NCI-H82 (cell line): ENCODE measurements at places on chromosomes 5 and 9.

DNA sequence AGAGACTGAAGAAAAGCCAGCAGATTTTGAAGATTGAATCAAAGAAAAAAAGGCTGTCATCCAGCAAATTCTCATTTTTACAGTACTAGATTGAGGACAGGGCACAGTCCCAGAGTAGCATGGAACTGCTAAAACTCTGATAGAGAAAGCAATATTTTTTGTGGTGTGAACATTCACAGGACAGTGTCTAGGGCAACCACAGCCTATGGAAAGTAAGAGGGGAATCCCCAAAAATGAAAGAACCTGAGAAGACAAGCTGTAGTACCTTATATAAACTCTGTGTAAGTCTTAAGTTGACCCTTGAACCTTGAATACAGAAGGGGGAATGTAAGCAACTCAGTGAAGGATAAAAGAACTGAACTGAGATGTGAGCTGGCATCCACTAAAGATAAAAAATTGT lies 540.3 kb downstream of the HINT1 start:
- no peak for DNase-seq

- peak; percentile 44 for DNase-seq
Observed at GRCh38 chr9:128365525-128365924, 5.6 kb upstream of the URM1 start.

DNA sequence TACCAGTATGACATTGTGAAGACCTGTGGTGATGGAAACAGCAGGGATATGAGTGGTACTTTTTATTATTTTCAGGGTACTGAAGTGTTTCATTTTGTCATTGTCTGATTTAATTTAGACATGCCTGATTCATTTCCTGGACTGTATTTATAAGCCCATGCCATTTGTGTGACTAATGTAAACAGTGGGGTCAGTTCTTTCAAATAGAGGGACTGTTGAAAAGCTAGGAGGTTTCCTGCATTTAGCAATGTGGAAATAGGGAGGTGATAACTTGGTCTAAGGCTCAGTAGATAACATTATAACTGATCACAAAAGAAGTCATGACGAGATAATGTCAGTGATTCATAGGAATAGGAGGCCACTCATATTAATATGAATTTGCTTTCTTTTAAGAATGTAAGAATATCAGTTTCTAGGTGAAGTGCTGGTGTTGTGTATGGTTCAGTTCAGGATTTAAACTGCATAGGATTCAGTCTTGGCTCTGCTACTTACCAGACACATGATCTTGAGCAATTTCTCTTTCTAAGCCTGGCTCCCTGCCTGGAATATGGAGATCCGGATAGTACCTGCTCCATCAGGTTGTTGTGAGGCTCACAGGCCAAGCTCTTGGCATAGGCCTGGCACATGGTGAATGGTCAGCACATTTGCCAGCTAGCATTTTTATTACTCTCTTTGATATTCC lies 7.5 kb downstream of the RASGRF2 start:
- DNase-seq, result no peak

DNA sequence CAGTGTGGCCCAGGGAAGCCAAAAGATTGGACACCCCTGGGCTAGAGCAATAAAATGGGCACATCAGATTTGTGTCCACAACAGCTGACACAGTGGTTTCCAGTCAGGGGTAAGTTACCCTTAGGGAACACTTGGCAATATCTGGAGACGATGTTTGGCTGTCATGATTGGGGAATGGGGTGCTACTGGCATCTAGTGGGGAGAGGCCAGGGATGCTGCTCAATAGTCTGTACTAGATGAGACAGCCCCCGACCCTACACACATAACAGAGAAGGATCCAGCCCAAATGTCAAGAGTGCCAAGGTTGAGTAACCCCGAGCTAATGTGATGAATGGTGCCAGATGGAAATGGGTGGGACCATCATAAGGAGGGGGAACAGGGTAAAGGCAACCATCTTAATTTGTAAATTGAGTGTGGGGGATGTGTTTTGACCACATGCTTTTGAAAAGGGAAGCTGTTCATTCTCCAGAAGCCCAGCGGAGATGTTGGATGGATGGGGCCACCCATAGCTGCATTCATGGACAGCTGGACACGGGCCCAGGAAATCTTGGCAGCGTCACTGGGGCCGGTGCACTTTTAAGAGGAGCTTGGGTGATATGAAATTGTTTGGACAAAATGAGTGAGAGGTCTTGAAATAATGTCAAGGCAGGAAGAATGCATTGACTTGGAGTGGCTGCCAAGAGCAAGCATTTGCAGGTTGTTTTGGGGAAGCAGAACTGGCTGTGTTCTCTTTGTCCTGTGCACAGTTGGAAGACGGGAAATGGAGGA lies 33.4 kb downstream of the SYK start:
- no peak for DNase-seq

DNA sequence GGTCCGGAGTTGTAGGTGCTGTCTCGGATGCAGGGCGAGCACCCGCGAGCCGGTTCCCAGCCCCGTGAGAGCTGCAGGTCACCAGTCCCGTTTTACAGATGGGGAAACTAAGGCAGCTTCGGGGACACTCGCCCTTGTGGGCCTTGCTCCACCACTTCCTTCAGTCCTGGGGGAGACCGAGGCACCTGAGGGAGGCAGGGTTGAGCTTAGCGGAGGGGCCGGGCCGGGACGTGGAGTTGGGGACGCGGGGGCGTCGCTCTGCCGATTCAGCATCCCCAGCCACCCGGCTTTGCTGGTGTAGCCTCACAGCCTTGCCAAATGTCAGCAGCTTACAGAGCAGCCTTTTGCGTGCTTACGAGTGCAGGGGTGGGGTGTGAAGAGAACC lies 530 bp downstream of the BBLN start:
- peak; percentile 62 for DNase-seq

GRCh38 chr9:112366591-112366990 lies 13.3 kb upstream of the HSDL2 start:
- DNase-seq, result peak; percentile 18

DNA sequence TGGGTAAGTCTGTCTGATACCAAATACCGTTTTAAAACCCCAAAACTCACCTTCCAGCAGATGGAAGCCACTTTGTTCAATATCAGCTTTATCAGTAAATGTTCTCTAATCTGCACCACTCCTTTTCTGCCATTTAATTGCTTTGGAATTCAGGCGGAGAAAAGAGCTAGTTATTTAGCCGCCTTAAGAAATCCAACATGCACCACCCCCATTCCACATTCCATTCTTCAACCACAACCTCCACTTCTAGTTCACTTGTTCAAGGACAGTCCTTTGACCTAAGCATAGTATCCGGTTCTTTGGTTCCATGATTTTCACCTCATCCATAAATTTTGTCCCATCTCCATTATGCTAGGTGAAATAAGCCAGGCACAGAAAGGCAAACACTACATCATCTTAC lies 240.1 kb downstream of the DNAH5 start:
- DNase-seq, result no peak

GRCh38 chr5:131640043-131640856 lies 5.2 kb upstream of the RAPGEF6 start:
- DNase-seq, result peak; percentile 56

- no peak for DNase-seq
Observed at GRCh38 chr9:128469070-128469469, 13.3 kb downstream of the ODF2 start.

DNA sequence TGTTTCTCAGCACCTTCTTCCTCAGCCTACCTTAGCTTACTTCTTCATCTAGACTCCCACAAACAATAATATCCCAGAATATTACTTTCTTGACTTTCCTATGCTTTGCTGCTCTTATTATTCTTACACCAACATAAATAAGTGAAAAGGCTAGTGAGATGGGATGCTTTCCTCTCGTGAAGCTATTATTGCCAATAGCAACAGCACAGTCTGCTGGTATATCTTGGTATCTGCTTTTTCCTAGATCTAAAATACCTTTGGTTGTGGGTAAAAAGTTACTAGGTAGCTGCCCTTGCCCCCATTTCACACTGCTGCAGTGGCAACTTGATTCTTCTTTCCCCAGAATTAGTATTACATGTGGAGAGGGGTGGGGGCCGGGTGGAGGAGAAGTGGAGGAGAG lies 26.1 kb upstream of the GLIPR2 start:
- no peak for DNase-seq

- DNase-seq, result peak; percentile 83
Observed at GRCh38 chr5:113232667-113233066, 202.1 kb downstream of the TSSK1B start.

GRCh38 chr9:78821126-78821822 lies 524.3 kb downstream of the PSAT1 start:
- DNase-seq, result peak; percentile 63
